ENCODE measurements at places on chromosomes 1 and 21. TPM values are rescaled to one million over a fixed set of nuclear protein-coding genes. Genes with fewer than 3 reads are reported as not detected.

The LHX8 gene
- total RNA-seq: not detected

The ICOSLG gene
- total RNA-seq: 1.6 TPM

The FMO4 gene
- 1.8 TPM for total RNA-seq

The CHD1L gene
- total RNA-seq: 30.6 TPM

The XPR1 gene
- 25.4 TPM for total RNA-seq

The S1PR1 gene
- 0.48 TPM for total RNA-seq

The C1QTNF12 gene
- total RNA-seq: 0.88 TPM

The NBPF4 gene
- total RNA-seq: not detected

The PAQR6 gene
- 2.5 TPM for total RNA-seq

The SLC44A3 gene
- total RNA-seq: 13.1 TPM

The HES2 gene
- 27.8 TPM for total RNA-seq

The XCL1 gene
- total RNA-seq: not detected

The CD101 gene
- 0.08 TPM for total RNA-seq

The PTPN22 gene
- total RNA-seq: not detected

The TNFRSF4 gene
- 0.25 TPM for total RNA-seq

The ITLN2 gene
- total RNA-seq: not detected

The AKNAD1 gene
- total RNA-seq: not detected

The PGBD5 gene
- 54.0 TPM for total RNA-seq

The CYYR1 gene
- 6.4 TPM for total RNA-seq

The CR1 gene
- total RNA-seq: 0.07 TPM

The PRDM16 gene
- 5.6 TPM for total RNA-seq

The RBM11 gene
- 4.6 TPM for total RNA-seq

The TLR5 gene
- 3.7 TPM for total RNA-seq

The CD52 gene
- 1.2 TPM for total RNA-seq

The TBX19 gene
- total RNA-seq: 2.9 TPM

The OPTC gene
- not detected for total RNA-seq

The SH2D1B gene
- not detected for total RNA-seq

The GPR153 gene
- 11.4 TPM for total RNA-seq

The SPRR1B gene
- 0.63 TPM for total RNA-seq

The TTC39A gene
- 30.9 TPM for total RNA-seq

The PRDM2 gene
- 15.0 TPM for total RNA-seq

The LINGO4 gene
- not detected for total RNA-seq

The KCNJ15 gene
- 27.5 TPM for total RNA-seq

The OBSCN gene
- 20.9 TPM for total RNA-seq

The ERG gene
- 0.34 TPM for total RNA-seq

The NR1I3 gene
- total RNA-seq: not detected

The OR2T29 gene
- total RNA-seq: not detected

The KIF14 gene
- total RNA-seq: 2.0 TPM

The CFAP45 gene
- total RNA-seq: 2.0 TPM

The CELF3 gene
- total RNA-seq: not detected

The NBPF10 gene
- total RNA-seq: 1.4 TPM

The GBP2 gene
- 2.7 TPM for total RNA-seq

Measured in kidney epithelial cell (primary cell).